Anterior cingulate cortex (tissue), 58 donors: ENCODE measurements at places on chromosomes 12 and 14.

DNA sequence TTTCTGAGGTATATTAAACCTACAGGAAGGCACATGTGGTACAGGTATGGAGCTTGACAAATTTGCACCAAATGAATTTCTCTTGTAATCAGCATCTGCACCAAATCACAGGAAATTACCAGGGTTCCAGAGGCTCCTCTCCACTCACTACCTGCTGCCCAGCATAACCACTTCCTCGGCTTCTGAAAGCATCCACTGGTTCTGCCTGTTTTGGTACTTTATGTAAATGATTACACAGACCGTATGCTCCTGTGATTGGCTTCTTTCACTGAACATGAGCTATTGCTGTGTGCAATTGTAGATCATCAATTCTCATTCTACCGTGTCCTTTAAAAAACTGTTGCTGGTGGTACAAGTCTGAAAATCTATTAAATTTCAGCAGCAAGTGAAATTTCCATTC lies 522.1 kb downstream of the TMEM132D start:
- DNase-seq = no peak

DNA sequence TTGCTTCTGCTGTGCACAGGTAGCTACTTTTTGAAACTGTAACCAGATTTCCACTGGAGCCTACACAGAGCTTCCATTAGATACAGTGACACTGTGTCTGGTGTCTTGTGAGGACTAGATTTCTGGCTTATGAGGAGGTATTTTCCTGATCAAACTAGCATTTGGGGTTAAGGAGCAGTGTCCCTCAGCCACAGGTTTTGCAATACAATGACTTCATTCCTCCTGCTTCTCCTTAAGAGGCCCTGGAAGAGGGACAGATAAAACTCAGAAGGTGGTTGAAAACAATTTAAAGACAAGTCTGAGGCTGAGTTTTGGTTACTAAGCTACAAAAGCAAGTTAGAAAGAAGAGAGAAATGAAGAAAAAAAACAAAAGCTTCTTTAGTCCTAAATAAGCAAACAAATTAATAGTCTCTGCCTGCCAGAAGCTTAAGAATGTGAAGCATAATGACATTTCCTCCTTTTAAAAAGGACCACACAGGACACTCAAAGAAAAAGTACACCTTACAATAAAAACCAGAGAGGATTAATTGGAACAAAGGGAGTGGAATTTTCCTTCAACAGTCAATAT lies 53.0 kb downstream of the PKP2 start:
- no peak for DNase-seq

- no peak for DNase-seq
Measured at GRCh38 chr14:31968956-31969698, 108.0 kb upstream of the ARHGAP5 start.

GRCh38 chr12:79114896-79115295 lies 250.3 kb downstream of the SYT1 start:
- DNase-seq = no peak

GRCh38 chr12:42277396-42278127 lies 39.5 kb upstream of the YAF2 start:
- DNase-seq = no peak

GRCh38 chr12:69519871-69520270 lies 49.7 kb downstream of the FRS2 start:
- DNase-seq = no peak

DNA sequence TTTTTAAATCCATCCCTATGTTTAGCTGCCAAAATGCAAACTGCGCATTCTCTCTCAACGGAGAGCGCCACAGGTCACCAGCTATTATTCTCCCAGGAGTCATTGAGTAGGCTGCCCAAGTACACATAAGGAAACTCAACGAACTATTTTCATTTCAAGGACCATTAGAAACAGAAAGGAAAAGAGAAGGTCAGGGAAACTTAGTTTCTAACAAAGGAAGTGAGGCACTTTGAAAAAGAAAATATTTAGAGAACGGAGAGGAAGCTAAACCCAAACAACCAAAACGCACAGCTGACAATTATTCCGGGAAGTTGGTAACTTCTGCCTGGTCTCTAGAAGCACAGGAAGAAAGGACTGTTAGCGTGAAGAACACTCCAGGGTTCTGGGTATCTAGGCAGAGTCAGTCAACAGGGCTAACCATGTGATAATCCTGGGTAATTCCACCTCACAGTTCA lies 23.5 kb downstream of the GPHB5 start:
- no peak for DNase-seq
